ENCODE measurements at places on chromosomes 4 and X.

GRCh38 chr4:145805490-145805889 lies 125.5 kb downstream of the C4orf51 start:
- DNase-seq, result no peak

DNA sequence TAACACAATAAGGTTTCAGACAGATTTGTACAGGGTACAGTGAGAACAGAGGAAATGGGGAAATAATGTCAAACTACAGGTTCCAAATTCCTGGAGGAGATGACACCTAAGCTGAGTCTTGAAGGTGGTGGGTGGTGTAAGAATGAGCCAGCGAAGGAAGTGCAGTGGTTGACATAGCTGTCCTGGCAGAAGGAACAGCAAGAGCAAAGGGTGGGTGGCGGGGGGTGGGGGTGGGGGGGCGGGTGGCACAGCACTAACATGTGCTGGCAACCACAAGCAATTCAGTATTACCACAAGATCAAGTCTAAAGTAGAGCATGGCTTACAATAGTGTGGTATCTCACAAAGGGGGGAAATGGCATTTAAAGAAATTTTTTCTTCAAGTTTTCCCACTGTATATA lies 13.1 kb upstream of the G3BP2 start:
- DNase-seq, result no peak

- no peak for DNase-seq
Measured at GRCh38 chr4:96766359-96766758, 926.5 kb downstream of the PDHA2 start.

- DNase-seq, result no peak
Measured at GRCh38 chrX:135977611-135978010, 3.8 kb upstream of the MMGT1 start.

- DNase-seq, result no peak
Measured at GRCh38 chr4:35052546-35052945, 1191.8 kb downstream of the ARAP2 start.

DNA sequence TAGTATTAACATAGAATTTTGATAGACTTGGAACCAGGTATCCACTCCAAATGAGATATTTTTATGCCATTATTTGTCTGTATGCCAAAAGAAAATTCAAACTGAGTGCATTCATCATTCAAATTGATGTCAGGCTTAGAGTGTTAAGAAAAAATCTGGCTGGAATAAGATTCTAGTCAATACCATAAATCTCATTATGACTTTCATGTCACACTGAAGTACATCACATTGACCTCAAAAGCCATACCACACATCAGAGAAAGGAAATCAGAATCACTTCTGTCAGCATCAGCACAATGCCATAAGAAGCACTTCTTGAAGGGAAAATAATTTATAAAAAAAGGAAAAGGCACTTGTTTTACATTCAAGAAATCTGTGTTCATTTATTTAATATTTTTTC lies 119.0 kb upstream of the BMP3 start:
- no peak for DNase-seq

DNA sequence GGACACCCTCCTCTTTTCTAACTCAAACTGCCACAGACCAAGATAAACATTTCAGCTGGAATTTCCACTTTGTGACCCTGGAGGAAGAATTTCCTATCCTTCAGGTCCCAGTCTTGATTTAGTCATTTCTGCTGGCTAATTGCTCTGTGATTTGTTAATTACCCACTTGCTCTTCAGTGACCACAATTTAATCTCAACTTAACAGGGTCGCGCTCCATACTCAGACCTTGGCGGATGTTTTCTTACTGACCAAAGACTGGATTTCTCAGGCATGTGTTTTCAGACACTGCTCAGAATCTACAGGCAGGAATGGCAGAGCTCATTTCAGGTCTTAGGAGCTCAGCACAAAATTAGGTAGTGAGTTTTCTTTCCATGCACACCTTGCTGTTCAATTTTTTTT lies 188.9 kb downstream of the ASMT start:
- no peak for DNase-seq

DNA sequence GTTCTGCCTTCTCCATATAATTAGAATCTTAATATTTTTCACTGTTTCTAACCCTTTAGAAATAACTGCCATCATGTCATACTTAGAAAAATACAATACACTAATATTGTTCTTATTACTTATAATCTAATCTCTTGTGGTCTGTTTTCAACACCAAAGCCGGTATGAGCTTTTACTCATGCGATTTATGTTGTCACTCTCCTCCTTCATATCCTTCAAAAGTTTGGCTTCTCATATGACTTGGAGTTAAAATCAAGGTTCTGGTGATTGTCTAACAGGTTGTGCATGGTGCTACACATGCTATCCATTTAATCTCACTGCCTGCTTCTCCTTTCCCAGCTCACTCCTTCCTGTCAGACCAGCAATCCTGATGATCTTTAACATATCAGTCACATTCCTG lies 1392.9 kb downstream of the ARAP2 start:
- no peak for DNase-seq

GRCh38 chr4:830601-831482 lies 4.9 kb upstream of the CPLX1 start:
- DNase-seq, result no peak

Measured in hypothalamus (tissue), 51 donors.